ENCODE measurements at places on chromosomes 11 and 22. TPM values are rescaled to one million over a fixed set of nuclear protein-coding genes. Genes with fewer than 3 reads are reported as not detected.
A peak's percentile ranks its signal among the peaks of the same experiment; 100 is the strongest.

TNNI2 gene
- 73.7 TPM for total RNA-seq

FOXRED1 gene
- 29.3 TPM for total RNA-seq

DNA sequence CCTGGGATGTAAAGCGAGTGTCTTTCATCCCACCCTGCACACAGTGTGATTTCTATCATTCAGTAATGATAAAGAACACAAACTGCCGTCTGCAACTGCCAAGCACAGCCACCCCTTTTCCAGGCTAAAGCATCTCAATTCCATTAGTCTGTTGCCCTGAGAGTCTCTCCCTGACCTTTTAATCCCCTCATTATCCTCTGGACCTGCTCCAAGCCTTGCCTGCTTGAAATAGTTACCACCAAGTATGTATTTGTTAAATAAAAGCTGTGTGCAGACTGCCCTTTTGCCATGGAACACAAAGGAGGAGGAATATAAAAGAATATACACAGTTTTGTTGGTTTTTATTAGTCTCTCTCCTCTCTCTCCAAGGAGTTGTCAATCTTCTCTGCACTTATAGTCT lies 13.0 kb downstream of the GRAP2 start:
- no peak for DNase-seq

SMTNL1 gene
- total RNA-seq, result not detected

DNA sequence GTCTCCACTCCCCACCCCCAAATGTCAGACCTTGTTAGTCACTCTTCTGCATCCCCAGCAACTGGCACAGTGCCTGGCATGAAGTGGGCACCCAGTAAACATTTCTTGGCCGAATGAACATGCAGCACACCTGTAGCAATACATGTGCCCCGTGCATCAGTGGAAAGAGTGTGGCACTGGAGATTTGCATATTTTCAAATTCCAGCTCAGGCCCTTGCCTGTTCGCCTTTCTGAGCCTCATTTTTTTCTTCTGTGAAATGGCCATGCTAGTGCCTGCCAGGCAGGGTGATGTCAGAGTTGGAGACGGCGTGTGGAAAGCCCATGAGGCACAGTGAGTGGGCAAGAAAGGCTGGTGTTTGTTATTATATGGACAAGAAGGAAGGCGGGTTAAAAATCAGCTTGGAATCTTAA lies 38.7 kb downstream of the CD82 start:
- no peak for DNase-seq

GRCh38 chr11:66974724-66975404 lies at the start of gene C11orf86:
TSS of gene C11orf86 (plus strand) at chr11:66975304. CDS start at chr11:66975363, 59 bp downstream.
- no peak for DNase-seq

EIF3M gene
- 157 TPM for total RNA-seq

DNA sequence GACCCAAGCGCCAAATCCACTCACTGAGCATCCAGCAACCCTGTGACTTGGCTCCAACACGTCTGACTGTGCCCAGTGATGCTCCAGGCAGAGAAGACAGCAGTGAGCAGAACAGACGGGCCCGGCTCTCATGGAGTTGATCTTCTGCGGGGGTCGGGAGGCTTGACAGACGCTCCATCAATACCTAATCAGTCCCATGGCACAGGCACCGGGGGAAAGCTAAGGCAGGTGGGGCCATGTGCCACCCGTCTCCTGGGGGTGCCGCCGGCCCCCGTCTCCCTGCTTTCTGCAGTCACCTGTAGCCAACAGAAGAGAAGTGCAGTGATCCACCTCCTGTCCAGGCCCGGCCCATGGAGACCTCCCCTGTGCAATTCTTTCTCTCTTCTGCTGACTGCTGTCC lies 47.5 kb downstream of the LINC01488 start:
- DNase-seq, result no peak

MUS81 gene
- 63.1 TPM for total RNA-seq

DNA sequence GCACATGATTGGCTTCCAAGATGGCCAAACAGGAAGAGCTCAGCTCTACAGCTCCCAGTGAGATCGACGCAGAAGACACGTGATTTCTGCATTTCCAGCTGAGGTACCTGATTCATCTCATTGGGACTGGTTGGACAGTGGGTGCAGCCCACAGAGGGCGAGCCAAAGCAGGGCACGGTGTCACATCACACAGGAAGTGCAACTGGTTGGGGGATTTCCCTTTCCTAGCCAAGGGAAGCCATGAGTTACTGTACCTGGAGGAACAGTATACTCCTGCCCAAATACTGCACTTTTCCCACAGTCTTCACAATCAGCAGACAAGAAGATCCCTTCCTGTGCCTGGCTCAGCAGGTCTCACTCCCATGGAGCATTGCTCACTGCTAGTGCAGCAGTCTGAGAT lies 131.2 kb downstream of the DLG2 start:
- no peak for DNase-seq

GRCh38 chr22:43851058-43851978 lies 11.0 kb downstream of the SULT4A1 start:
- DNase-seq, result no peak

DNA sequence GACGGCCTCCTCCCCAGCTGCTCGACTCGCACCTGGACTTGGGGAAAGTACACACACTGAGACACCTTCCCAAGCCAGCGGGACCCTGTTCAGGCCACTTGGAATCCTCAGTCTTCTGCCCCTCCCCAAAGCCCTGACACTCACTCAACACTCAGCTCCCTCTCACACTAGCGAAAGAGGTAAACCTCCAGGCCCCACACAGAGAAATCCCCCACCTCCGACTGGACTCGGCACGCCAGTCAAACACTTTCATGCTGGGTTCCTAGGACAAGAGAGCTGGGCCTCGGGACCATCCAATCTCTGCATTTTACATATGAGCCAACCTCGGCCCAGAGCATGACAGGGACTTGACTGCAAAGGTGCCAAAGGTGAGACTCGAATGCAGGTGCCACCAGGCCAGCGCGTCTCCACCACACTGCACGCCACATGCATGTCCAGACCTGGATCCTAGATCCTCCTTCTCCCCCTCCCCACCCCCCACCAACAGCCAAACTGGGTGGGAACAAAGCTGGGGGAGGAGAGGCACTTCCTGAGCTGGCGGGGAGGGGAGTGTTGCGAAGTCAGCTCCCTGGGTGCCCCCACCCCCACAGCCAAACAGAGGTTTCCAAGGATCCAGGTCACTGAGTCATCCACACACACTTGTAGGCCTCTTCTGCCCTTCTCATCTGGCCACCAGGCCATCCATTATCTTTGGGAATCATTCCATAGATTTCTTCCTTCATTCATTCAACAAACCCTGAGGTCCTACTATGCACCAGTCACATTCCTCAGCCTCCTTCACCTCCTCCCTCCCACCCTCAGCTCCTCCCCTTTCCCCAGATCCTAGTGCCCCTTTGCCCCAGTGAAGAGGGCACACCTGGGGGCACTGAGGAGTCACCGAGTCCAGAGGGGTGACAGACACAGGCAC lies 10.7 kb upstream of the CD5 start:
- no peak for DNase-seq

- DNase-seq, result no peak
Observed at GRCh38 chr11:46064221-46064620, 57.0 kb downstream of the PHF21A start.

DNA sequence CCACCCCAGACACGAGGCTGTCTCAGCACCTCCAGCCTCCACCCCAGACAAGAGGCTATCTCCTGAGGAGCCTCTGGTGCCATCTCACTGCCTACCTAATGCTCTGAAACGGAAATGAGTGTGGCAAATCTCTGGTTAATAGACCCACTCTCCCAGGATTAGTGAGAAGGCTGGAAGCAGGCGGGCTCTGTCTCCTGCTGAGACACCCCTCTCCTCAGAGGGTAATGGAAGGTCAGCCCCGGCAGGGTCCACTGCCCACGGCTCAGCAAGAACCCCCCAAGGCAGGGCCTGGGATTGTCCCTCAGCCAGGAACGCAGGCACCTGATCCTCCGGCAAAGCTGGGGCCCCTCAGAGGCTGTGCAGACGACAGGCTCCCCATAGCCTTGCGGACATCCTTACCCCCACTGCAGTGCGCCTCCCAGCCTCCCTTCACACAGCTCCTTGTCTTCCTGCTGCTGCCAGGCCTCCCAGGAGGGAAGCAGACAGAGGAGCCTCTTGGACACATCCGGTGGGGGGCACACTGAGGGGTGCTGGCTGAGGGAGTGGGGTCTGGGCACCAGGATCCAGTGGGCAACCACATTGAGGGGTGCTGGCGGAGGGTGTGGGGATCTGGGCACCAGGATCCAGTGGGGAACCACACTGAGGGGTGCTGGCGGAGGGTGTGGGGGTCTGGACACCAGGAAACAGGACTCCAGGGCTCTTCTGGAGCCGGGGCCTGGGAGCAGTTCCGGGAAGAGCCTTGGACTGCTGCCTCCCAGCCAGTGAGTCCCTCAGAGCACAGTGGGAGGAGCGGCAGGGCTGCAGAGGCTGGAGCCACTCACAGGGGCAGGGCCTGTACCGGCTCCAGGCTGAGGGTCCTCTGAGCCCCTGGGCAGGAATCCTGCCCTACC lies 13.1 kb downstream of the CHID1 start:
- DNase-seq, result no peak

- DNase-seq, result no peak
Observed at GRCh38 chr11:108221371-108221770, 1.1 kb downstream of the NPAT start.

DNA sequence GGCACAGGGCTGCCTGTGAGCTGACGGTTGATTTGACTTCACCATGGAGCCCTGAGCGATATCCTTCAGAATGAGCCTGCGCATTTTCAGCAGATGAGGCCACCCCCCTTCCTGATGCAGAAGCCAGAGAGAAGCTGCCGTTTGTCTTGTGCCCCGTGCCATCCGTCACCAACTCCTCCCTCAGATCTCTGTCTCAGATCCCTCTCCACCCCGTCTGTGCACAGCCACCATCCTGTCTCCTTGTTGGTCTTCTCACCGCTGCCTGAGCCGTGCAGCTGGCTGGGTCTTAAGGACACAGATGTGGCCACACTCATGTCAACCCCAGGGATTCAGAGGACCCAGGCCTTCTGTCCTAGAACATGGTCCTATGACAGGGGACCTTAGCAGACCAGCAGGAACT lies 293.9 kb downstream of the TBC1D22A start:
- DNase-seq, result no peak

DNA sequence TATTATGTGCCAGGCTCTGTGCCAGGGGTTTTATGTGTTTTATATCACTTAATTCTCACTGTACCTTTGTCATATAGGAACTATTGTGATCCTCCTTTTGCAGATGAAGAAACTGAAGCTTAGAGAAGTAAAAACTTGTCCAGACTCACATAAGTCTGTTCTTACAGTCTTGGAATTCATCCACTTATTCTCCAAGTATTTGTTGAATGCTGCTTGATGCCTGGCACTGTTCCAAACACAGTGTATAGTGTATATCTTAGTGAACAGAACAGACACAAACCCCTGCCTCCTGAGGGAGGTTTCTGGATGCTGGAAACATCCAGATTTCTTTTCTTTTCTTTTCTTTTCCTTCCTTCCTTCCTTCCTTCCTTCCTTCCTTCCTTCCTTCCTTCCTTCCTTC lies 29.0 kb upstream of the FGF3 start:
- no peak for DNase-seq

PNPLA5 gene
- total RNA-seq, result not detected

DNA sequence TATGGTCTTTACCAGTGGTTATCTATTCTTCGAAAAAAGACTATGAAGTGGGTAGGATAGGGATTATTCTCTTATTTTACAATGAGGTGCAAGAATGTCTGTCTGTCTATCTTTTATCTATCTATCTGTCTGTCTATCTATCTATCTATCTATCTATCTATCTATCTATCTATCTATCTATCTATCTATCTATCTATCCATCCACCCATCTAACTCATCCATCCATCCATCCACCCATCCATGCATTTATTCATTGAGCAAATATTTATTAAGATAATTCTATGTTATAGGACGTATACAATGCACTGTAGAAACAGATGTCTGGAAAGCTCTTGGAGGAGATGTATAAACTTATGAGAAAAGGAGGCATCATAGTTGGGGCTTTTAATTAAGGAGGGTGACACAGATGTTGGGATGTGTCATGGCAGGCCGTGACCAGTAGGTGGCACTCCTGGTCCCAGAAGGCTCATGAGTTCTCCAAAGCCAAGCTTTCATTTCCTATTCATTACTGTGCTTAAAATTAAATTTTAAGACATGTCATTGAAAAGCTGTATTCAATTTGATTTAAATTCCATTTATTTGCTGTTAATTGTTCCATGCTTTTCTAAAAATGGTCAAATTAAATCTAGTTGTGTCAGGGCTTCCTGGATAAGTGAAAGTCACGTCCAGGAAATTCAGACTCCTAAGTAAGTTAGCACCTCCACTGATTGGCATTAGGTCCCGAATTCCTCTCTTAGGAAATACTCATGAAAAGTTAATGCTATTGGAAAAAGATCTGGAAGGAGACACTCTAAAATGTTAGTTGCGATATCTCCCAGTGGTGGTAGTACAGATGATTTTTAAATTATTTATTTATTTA lies 19.0 kb upstream of the E2F8 start:
- peak; percentile 66 for DNase-seq

OR8D1 gene
- not detected for total RNA-seq

DNA sequence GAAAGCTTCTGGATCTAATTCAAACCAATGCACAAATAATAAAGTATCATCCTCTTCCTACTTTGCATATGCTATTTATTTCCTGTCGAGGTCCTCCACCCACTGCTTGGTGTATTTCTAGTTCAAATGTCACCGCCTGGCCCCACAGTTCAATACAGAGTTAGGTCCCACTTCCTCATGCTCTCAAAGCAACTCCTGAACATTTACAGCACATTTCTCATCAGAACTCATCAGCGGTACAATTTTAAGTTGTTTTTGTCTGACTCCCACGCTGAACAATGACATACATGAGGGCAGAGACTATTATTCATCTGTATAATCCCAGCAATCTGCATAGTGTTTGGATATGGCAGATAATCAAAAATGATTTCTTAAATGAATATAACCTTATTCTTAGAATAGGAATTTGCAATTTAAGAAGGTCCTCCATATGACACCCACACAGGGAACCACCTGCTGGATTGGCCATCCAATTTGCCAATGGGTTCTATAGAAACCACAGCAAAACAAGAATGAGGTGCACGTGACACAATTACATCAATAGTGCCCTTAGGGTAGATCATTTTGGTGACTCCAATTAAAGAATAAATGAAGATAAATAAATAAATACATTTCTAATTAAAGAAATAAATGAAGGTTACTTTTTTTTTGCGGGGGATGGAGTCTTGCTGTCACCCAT lies 54.2 kb downstream of the SLC25A17 start:
- no peak for DNase-seq

PYGM gene
- total RNA-seq, result 14.3 TPM

DNA sequence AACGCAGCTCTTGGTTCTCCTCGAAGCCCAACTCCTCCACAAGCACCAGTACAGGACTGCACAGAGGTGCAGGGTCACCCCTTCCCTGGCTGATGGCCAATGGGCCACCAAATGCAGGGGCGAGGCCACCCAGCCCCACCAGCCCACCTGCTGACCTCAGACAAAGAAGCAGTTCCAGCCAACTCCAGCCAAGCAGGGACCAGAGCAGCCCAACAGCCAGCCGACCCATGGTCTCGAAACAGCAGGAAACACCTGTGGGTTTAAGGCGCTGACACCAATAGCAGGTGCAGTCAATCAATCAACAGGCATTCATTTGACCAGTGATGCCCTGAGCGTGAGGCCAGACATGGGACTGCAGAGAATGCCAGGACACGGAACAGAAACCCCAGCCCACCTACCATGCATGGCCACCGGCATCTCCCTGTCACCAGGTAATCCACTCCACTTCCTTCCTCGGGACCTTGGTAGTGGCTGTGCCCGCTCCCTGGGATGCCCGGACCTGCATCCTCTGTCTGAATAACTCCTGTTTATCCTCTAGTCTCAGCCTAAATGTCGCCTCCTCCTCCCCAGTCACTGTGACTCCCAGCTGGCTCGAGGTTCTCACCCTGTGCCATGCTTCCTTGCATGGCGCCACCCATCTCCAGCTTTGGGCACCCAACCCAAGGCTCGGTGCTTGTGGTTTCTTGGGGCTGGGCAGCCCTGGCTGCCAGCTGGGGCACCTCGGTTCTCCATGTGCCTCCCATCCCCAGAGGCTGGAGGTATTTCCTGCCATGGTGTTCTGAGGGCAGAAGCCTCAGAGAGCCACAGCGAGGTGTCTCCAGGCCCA lies 1475.4 kb downstream of the BRD1 start:
- DNase-seq, result no peak

Data from mucosa of gallbladder (tissue), 1 donor.